Subcutaneous preadipocyte (primary cell): ENCODE measurements at places on chromosomes 2 and 18. TPM values are rescaled to one million over a fixed set of nuclear protein-coding genes. Genes with fewer than 3 reads are reported as not detected.

The PHLPP1 gene
- total RNA-seq, result 6.2 and 10.2 TPM in 2 replicates

The LINC00305 gene
- not detected in 2 replicates for total RNA-seq

The SIX2 gene
- total RNA-seq, result 11.4 and 11.7 TPM in 2 replicates

The TSHZ1 gene
- 8.1 and 10.6 TPM in 2 replicates for total RNA-seq

The SIGLEC15 gene
- total RNA-seq, result 0.73 and 5.1 TPM in 2 replicates

The MOCOS gene
- 8.8 and 12.3 TPM in 2 replicates for total RNA-seq

The CXCR1 gene
- not detected in 2 replicates for total RNA-seq

The PAX8 gene
- total RNA-seq, result 2.9 and 6.6 TPM in 2 replicates

The MGAT5 gene
- total RNA-seq, result 18.0 and 39.7 TPM in 2 replicates

The ATG9A gene
- total RNA-seq, result 44.2 and 50.3 TPM in 2 replicates

The UGT1A3 gene
- not detected in 2 replicates for total RNA-seq

The HOXD4 gene
- 1.1 and 2.0 TPM in 2 replicates for total RNA-seq

The ZNF396 gene
- total RNA-seq, result 0.37 and 0.59 TPM in 2 replicates

The RGPD4 gene
- total RNA-seq, result not detected in 2 replicates

The ZNF385B gene
- total RNA-seq, result under 0.01 and 0.37 TPM in 2 replicates

The TMEM247 gene
- total RNA-seq, result not detected in 2 replicates

The SEMA4C gene
- total RNA-seq, result 13.6 and 14.3 TPM in 2 replicates

The KIF5C gene
- total RNA-seq, result under 0.01 and 0.20 TPM in 2 replicates

The PLEKHA3 gene
- total RNA-seq, result 2.6 and 6.3 TPM in 2 replicates

The TTC27 gene
- 19.5 and 28.9 TPM in 2 replicates for total RNA-seq

The ATOH8 gene
- 5.5 and 7.7 TPM in 2 replicates for total RNA-seq

The SLC16A14 gene
- total RNA-seq, result under 0.01 and 0.20 TPM in 2 replicates

The MARCO gene
- total RNA-seq, result under 0.01 TPM in 1 of 2 replicates, not detected in the other

The MOGAT1 gene
- total RNA-seq, result not detected in 2 replicates

The AKAIN1 gene
- total RNA-seq, result not detected in 2 replicates

The WNT10A gene
- not detected in 2 replicates for total RNA-seq
